Fibroblast of mammary gland (primary cell): ENCODE measurements at places on chromosomes 2 and 18.

DNA sequence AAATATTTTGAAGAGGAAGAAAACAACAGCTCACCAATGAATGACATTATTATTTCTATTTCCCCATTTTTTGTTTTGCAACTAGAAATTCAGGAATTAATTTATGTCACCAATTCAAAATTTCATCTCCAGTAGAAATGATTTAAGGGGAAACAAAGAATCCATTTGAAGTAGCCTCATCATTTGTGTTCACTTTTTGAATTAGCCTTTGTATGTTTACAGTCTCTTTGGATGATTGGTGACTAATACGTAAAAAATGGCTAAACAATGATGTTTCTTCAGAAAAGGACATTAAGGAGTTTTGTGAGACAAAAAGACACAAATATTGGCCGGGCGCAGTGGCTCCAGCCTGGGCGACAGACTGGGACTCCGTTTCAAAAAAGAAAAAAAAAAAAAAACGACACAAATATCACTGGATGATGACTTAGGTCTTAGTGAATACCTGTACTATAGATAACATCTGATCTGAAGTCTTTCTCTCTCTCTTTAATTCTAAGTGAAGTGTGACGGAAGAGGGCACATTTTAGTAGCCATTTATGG, 313.2 kb downstream of the PIK3C3 start:
- no peak for DNase-seq

DNA sequence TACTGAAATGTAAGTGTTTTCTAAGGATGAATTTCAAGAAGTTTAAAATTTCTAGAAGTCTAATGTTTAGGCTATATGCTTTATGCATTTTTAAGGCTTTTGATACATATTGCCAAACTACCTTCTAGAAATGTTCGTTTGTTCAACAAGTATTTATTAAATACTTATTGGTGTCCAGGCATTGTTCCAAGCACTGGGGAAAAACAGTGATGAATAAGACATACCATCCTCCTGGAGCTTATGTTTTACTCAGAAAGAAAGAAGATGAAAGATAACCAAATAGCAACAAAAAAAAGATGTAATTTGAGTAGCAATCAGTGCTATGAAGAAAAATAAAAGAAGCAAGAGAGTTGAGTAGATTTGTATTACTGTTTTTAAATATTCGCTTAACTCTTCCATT, 692.9 kb downstream of the SLC4A3 start:
- peak; percentile 23 for DNase-seq

DNA sequence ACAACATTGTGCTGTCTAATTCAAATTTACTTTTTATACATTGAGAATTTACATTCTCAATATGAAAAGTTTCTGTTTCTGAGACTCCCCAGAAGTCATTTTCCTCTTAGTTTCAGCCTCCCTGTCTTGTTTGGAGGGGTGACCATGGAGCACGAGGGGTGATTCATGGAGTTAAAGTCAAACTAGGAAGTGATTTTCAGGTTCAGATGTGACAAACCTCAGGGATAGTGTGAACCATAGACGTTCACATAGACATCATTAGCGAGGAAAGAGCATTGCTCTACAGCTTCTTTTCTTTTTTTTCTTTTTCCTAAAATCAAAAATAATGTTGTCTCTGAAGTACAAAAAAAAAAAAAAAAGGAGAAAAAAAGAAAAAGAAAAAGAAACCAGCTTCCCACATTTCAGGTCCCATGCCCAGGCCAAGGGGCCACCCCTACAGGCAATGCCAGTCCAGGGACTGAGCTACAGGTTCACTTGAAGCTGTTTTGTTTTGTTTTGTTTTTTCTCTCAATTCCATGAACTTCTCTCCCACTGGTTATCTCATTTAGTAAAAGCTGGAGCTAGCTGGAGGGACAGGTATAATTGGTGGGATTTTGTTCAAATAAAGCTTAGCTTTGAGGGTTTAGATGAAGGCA, 18.1 kb upstream of the LCLAT1 start:
- DNase-seq: no peak

GRCh38 chr2:238141541-238142318, 3.3 kb downstream of the KLHL30 start:
- DNase-seq: no peak

GRCh38 chr18:59052965-59053820, 86.5 kb upstream of the SEC11C start:
- no peak for DNase-seq

- peak; percentile 1 for DNase-seq
These were observed 268.4 kb upstream of the CDH19 start for GRCh38 chr18:66872277-66872676.

DNA sequence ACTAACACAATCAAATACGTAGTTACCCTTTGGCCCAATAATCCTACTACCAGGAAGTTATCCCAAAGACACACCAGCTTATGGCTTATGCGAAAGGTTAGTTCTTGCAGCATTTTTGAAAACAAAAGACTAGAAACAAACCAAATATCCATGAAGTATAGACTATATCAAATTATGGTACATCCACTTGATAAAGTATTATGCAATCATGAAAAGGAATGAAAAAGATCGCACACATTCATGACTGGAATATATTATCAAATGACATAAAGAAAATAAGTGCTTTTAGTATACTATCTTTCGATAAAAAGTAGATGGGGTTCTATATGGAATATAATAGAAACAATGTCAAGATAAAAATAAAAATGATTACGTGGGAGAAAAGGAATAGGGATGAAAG, 78.2 kb downstream of the COBLL1 start:
- DNase-seq: no peak

DNA sequence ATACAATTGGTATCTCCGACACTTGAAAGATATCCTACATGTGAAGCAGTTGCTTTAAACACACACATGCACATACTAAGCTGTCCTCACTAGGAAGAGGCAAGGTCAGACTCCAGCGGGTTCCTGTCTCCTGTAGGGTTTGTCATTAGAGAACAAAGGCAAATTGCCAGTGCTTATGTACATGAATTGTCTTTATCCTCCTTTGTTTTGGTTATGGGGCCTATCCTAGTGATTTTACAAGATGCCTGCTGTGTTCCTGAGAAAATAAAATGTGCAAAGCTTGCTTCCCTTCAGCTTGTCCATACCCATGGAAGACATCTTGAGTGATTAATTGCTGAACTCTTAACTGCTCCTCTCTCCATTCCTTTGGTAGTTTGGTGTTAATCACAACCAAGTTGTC, 86.7 kb upstream of the SLC39A10 start:
- no peak for DNase-seq

DNA sequence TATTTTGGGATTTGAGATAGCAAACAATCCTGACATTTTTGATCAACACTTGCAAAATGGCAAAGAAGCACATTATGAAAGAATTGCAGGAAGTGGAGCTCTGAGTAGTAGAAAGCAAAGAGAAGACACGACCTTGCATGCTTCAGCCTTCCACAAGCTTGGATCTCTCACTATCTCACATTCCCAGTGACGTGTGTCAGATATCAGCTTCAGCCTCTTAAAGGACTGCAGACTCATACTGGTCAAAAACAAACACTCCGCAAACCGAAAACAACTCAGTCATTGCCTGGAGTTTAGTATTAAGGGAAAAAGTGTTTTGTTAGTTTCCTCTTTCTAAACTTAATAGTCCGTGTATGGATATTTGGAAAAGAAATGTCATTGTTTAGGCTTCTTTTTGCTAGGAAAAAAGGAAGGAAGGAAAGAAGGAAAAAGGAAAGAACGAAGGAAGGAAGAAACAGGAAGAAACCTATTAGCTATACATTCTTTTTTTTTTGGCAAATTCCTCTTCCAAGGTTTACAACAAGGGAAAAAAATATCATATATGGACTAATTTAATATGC, 32.6 kb upstream of the SLC40A1 start:
- DNase-seq: peak; percentile 88

DNA sequence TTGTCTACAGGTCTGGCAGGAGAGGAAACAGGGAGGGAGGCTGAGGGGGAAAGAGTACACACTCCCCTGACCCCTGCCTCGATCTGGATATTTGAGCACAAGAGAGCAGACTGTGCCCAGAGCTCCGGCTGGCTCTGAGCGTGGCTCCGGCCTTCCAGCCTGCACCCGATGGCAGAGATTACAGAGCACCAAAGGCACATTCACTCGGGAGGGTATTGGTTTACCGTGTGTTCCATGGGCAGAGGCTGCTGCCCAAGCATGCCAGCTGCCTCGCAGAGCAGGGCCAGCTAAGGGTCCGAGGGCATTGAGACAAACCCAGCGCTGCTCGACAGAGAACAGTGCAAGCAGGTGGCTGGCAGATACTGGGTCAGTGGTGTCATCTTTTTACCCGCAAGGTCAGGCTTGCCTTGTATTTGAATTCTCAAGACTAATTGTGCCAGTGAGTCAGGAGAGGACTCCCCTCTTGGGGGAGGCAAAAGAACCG, 132.2 kb downstream of the TNS1 start:
- no peak for DNase-seq

DNA sequence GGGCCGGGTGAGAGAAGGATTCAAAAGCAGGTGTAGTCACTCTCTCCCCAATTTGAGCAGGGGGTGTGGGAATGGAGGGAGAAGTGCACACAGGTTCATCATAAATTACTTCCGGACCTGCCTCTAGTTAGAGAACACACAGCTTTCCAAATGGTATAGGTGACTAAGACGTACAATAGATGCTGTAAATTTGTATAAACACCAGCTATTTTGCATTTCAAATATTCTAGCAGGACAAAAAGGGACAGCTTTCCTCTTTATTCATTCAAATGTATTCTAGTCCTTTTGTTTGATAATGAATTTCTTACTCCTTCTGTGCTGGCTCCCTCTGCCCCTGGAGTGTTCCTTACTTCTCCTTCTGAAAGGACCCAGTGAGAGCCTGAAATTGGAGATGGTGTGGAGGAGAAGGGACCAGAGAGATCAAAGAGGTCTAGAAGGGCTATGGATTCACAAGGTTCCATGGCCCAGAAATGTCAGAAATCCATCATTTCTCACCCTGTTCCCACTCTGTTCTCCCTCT, 53.2 kb upstream of the SH3BP4 start:
- no peak for DNase-seq

- DNase-seq: peak; percentile 79
These were observed 37.0 kb downstream of the DAW1 start for GRCh38 chr2:227908266-227909054.

GRCh38 chr2:150963336-150963735, 298.3 kb downstream of the RBM43 start:
- DNase-seq: no peak

DNA sequence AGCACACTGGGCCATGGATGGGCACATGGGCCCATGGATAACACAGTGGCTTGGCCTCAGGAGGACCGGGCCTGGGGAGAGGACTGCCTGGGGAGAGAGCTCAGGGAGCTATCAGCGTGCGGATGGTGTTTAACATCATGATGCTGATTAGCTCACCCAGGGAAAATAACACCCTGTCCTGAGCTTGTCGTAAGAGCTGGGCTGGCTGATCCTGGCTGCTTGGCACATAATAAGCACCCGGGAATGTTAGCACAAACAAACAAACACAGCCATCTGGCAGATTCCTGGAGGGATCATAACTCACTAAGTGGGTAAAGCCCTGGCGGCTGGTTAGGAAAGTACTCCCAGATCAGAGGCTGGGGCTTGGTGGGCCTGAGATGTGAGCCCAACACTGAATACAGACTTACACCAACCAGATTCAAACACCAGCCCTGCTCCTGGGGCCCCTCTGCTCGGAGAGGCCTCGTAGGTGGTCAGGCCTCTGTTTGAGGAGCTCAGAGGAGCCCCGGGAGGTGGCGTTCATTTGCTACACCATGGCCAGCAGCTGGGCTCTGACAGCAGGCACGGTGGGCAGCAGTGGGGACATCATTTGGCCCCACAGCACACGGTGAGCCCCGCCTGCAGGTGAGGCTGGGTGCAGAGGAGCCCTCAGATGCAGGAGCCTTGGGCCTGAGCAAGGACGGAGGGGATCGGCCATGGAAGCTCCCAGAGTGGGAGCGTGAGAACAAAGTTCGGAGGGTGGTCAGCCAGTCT, 193.4 kb upstream of the HDAC4 start:
- no peak for DNase-seq

GRCh38 chr2:10760794-10761504, 39.5 kb downstream of the ATP6V1C2 start:
- no peak for DNase-seq

DNA sequence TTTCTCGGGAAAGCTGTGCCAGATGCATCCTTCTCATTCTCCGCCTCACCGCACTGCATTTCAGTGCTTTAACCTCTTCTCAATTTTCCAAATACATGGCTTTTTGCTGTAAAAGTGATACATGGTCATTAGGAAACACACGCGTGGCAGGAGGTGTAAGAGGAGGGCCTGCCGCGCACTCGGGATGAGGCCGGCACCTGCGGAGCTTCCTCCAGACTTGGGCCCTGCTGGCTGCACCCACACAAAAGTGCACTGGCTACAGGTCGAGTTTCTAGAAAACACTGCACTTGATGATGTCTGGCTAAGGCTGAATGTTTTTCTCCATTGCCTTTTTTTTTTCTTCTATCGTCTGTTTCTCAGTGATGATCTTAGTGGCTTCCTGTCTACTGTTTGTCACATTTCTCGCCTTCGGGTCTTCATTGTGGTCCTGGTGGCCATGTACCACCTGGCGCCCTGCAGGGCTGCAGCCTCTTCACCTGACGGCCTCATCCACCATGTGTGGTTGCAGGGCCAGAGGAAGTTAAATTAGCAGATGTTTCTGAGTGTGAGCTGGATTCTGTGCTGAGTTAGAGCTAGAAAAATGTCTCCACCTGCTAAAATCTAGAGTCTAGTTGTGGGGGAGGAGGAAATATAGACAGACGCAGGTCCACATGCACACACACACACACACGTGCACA, 7.6 kb downstream of the KCNG2 start:
- DNase-seq: no peak

GRCh38 chr2:108884619-108885018, 98.0 kb downstream of the CCDC138 start:
- no peak for DNase-seq

- no peak for DNase-seq
These were observed 10.1 kb upstream of the SANBR start for GRCh38 chr2:61055557-61055956.

- DNase-seq: peak; percentile 100
These were observed 552 bp upstream of the MXD1 start for GRCh38 chr2:69914164-69914949.
